ENCODE measurements at places on chromosomes 16 and 17.

DNA sequence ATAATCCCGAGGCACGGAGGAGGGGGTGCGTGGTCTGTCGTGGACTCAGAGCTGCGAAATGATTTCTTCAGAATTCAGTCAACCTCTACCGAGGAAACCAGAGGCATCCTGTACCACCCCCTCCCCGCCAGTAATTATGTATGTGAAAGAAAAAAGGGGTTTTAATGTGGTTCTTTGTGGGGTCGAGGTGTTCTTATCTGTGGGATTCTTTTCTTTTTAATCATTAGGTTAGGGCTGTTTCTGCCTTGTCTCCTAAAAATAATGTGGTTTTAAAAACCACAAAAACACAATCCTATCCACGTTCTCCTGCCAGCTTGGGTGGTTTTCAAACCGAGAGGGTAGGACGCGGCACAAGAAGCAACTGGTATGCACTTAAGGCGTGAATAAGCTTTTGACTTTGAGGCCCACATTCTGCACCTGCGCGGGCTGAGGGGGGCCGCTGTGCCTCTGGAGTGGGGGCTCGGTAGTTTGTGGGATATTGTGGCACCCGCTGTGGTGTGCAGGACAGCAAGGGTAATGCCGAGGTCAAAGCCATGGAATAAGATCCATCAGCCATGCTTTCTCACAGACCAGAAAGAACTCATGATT is 1.0 kb downstream of the SLC47A1 start:
- no peak for DNase-seq

DNA sequence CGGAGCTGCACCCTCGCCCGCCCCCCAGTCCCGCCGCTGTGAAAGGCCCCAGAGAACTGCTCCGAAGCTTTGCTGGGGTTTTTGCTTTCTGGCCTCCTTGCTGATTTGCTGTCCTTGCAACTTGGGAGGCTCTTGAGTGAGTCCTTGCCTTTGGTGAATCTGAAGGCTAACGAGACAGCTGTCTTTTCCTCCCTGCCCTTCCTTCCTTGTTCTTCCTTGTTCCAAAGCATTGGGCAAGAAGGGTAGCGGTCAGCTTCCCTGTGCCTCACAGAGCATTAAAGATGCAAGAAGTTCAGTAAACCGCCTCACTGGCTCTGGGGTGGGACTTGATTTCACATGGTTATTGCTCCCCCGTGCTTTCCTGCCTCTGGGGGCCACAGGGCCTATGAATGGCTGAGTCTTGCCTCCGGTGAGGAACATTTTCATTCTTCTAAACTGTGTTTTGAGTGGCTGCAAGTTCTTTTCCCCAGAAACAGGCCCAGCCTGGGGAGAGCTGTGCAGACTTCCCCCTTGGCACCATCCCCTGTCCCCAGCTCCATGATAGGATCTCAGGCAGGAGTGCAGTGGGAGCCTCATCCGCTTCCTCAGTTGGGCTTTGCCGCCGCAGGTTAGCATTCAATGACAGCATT is 1.4 kb downstream of the YPEL2 start:
- no peak for DNase-seq

- no peak for DNase-seq
These were observed 12.6 kb downstream of the KCTD2 start for GRCh38 chr17:75059369-75060345.

- DNase-seq: no peak
These were observed 13.8 kb downstream of the CYBC1 start for GRCh38 chr17:82436601-82437324.

DNA sequence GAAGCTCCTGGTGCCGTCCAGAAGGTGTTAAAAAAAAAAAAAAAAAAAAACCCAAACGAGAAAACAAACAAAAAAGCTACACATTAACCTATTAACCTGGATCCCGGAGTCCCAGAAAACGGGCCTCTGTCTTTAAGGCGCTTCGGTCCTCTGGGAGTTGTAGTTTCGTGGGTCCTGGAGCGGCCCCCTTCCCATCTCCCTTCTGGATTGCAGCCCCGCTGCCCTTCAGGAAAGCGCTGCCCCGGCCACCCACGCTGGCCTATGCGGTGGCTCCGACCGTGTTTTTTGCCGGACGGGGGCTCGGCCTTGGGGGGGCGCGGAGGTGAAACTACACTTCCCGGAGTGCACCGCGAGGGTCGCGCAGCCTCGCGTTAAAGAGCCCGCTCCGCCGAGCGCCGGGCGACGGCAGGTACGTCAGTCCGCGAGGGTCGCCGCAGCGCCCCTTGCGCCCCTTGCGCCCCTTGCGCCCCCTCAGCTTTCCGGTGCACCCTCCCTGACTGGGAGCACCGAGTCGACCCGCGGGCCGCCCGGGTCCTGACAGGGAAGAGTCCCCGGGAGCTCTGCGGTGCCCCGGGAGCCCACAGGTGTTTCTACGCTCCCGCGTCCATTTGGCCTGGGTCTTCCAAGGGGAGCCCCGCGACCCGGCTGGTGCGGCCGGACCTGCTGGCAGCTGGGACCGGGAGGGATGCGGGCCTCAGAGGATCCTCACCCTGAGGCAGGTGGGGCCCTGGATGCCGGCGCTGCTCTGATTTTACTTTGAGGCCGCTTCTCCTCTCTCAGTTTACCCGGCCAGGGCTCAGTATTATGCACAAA is at the start of gene FCSK:
Gene FCSK, plus strand, starts transcription at position 374 of the 813 bp plus-strand sequence. CDS start 8,596 bp downstream, outside the sequence.
- peak; percentile 50 for DNase-seq

- no peak for DNase-seq
These were observed 85.8 kb downstream of the GNAO1 start for GRCh38 chr16:56277075-56277474.

- DNase-seq: no peak
These were observed 4.6 kb upstream of the GSE1 start for GRCh38 chr16:85608515-85608885.

DNA sequence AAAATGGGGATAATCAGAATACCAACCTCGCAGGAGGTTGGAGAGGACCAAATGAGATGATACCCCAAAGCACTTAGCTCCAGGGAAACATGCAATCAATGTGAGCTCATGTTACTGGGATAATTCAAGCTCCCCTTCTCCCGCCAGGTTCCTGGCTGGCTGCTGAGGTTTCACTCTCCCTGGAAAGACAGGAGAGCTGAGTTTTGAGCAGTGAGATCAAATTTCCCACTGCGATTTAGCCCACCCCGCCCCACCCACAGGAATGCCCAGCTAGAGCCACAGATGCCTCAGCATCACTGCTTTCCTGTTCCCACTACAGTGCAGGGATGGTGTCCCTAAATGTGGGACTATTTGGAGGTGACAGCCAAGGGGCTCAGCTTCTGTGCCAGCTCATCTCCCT is 56.7 kb downstream of the ZNF423 start:
- no peak for DNase-seq

- DNase-seq: no peak
These were observed 17.0 kb downstream of the DHODH start for GRCh38 chr16:72025404-72026114.

- DNase-seq: no peak
These were observed 6.1 kb downstream of the THUMPD1 start for GRCh38 chr16:20735490-20735889.

GRCh38 chr17:37322106-37322505 is 53.7 kb upstream of the C17orf78 start:
- DNase-seq: no peak

- no peak for DNase-seq
These were observed 4.0 kb downstream of the PRKCA start for GRCh38 chr17:66306446-66306845.

DNA sequence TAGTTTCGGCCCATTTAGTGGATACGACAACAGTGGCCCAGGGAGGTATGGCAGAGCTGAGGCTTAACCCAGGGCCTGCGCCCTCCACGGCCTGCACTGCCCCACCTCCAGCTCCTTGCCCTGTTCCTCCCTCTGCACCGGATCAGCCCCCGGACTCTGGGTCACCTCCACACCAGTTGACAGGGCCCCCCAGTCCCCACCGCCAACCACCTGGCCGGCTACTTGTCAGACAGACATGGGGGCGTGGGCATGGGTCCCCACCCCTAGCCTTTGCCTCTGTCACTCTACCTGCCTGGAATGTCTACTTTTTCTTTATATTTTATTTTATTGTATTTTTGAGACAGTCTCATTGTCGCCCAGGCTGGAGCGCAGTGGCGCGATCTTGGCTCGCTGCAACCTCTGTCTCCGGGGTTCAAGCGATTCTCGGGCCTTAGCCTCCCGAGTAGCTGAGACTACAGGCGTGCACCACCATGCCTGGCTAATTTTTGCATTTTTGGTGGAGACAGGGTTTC is 3.0 kb upstream of the ACTG1 start:
- DNase-seq: no peak

DNA sequence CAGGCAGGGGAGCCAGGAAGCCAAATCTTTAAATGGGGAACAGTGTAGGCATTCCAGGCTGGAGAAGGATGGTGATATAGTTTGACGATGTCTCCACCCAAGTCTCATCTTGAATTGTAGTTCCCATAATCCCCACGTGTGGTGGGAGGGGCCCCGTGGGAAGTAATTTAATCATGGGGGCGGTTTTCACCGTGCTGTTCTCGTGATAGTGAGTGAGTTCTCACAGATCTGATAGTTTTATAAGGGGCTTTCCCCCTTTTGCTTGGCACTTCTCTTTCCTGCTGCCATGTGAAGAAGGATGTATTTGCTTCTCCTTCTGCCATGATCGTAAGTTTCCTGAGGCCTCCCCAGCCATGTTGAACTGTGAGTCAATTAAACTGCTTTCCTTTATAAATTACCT is 28.8 kb downstream of the GINS3 start:
- DNase-seq: no peak

DNA sequence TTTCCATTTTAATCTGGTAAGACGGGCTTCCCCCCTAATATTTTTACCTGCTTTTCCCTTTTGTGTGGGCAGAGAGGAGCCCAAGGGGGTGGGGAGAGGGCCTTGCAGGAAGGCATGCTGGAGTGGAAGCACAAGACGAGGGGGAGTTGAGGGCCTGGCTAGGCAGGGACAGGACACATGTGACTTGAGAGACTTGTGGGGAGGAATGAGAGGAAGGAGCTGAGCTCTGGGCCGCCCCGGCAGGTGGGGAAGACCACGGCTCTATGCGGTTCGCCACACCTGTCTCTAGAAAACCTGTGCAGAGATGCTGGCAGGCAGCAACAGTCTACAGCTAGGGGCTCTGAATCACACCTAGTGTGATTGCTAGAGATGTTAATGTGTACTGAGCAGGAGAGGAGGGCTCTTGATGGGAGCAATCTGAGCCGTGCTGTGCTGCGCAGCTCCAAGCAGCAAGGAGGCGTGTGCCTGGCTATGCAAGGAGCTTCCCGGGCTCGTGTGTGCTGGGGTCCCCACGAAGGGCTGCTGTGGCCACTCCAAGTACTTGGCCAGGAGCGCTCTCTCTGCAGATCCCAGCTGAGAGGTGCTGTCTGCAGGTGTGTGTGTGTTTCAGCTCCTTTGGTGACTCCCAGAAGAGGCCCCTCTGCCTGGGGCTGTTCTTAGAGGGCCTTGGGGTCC is 50.2 kb downstream of the PDPK1 start:
- DNase-seq: no peak

- DNase-seq: no peak
These were observed 536 bp downstream of the SLC38A10 start for GRCh38 chr17:81294512-81295030.

GRCh38 chr16:12293017-12293618 is 316.6 kb downstream of the SNX29 start:
- no peak for DNase-seq

DNA sequence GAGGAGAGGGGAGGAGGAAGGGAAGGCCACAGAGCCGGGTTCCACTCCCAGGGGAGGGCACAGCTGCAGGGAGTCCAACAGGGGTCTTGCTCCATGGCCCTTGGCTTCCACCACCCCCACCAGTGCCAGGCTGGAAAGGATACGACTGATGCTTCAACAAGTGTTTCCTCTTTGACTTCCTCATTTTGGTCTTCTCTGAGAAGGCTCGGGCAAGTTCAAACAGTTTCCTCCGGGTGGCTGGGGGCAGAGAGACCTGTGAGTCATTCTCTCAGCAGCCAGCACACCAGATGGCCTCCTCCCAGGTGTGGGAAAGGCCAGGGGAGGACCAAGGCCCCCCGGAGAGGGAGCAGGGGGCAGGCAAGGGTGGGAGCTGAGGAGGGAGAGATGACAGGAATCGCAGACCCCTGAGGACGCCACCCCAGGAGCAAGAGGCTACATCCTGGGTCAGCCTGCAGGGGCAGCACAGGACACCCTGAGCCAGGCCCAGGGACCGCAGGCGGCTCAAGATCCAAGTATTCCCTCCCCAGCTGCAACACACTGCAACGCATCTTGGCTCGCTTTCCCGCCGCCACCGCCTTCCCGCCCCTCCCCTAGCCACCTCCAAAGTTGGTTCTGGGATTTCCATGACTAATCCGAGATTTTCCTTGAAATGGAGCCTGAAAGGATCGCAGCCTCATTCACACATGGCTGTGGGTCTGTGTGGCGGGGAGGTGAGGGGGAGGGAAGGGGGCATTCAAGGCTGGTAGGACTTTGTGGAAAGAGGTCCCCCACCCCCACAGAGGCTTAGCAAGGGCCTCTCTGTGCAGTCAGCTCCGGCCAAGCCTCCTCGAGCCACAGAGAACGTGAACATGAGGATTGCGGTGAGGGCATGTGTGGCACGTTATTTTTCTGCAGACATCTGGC is 18.4 kb upstream of the MRPS23 start:
- no peak for DNase-seq
